ENCODE measurements at places on chromosomes 1 and 21. TPM values are rescaled to one million over a fixed set of nuclear protein-coding genes. Genes with fewer than 3 reads are reported as not detected.

The GPR52 gene
- polyA plus RNA-seq = 0.15 TPM

The AADACL3 gene
- not detected for polyA plus RNA-seq

The TTC22 gene
- polyA plus RNA-seq = 10.7 TPM

DNA sequence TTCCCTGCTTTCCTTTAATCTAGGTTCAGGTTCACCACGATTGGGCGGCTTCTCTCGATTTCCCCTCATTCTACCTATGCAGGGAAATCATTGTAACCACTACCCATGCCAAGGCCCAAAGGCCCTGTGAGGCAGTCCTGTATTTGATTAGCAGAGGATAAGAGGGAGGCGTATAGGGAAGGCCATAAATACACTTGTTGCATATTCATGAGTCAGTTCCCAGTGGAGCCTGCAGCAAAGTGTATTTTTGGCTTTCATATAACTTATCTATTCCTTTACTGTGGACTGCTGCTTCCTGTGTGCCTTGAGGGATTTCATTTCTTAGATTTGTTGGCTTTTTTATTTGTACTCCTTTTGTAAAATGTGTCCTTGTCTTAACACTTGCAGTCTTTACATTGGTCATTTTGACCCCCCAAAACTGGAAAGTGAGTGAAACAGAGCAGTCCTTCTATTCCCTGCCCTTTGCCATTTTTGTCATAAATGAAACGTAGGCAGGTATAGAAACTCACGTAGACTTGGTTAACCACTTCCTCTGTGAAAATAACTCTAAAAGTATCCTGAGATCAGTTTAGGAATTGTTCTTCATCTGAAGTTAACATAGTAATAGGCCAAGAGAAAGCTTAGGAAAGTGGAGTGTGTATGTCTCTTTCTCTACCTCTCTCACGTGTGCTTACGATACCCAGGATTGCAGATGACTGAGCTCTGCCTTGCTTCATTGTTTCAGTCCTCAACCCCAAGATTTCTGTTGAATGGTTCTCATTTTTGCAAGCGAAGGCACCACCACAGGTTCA lies 19.6 kb upstream of the KCNQ4 start:
- H3K27me3 ChIP-seq = no peaks in the 10 kb centered on the region
- H3K4me3 ChIP-seq = no peak overlapping the region
- no peak overlapping the region for H3K27ac ChIP-seq
- no peak for DNase-seq
- H3K4me1 ChIP-seq = no peaks in the 10 kb centered on the region

The LCE3E gene
- not detected for polyA plus RNA-seq

DNA sequence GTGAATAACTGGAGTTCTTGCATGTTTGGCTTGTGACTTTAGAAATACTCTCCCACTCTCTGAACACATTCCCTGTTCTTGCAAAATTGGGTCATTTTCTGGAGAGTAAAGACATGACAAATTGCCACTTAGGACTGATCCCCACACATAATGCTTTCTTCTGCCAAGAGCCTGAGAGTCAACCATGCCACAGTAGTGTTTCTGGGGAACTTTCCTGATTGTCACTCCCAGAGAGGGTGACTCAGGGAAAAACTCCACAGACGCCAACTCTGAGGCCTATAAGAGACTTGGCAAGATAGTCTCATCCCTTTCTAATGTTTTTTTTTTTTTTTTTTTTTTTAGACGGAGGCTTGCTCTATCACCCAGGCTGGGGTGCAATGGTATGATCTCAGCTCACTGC lies 157.8 kb downstream of the ATG4C start:
- no peaks in the 10 kb centered on the region for H3K27me3 ChIP-seq
- DNase-seq = no peak
- no peak overlapping the region for H3K4me3 ChIP-seq
- H3K27ac ChIP-seq = no peak overlapping the region

- H3K4me3 ChIP-seq = no peak overlapping the region
- DNase-seq = peak; percentile 65
- H3K27ac ChIP-seq = no peak overlapping the region
- no peaks in the 10 kb centered on the region for H3K36me3 ChIP-seq
These were observed 146.0 kb downstream of the RERE start for GRCh38 chr1:8671306-8671917.

GRCh38 chr1:82466891-82467290 lies 666.2 kb downstream of the ADGRL2 start:
- H3K4me1 ChIP-seq = no peaks in the 10 kb centered on the region
- no peak overlapping the region for H3K27ac ChIP-seq
- DNase-seq = no peak
- no peaks in the 10 kb centered on the region for H3K27me3 ChIP-seq

The ALPL gene
- polyA plus RNA-seq = 3.0 TPM

DNA sequence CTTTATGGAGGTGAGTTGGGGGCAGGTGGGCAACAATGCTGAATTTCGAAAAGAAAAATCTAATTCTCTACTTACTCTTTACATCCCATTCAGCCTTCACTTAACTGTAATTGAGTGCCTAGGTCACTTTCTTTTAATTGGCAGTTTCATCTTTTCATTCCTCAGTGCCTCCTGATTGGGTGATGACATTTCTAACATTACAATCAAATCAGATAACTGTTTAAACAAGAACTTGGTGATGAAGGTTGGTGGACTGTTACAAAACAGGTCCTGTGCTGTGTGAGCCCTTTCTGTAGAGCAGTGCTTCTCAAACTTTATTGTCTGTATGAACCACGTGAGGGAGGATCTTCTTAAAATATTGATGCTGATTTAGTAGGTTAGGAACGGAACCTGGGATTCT lies 40.1 kb upstream of the KCNQ4 start:
- H3K27me3 ChIP-seq = no peaks in the 10 kb centered on the region
- peaks cover 3% of the 10 kb centered on the region for H3K4me1 ChIP-seq
- no peak overlapping the region for H3K27ac ChIP-seq
- H3K36me3 ChIP-seq = peaks cover 26% of the 10 kb centered on the region

- peaks cover 15% of the 10 kb centered on the region for H3K4me1 ChIP-seq
- H3K36me3 ChIP-seq = no peaks in the 10 kb centered on the region
- H3K4me3 ChIP-seq = no peak overlapping the region
- H3K27ac ChIP-seq = no peak overlapping the region
- no peak for DNase-seq
- no peaks in the 10 kb centered on the region for H3K27me3 ChIP-seq
These were observed 60.4 kb downstream of the TEX35 start for GRCh38 chr1:178573330-178573729.

GRCh38 chr1:81660286-81660685 lies 140.4 kb upstream of the ADGRL2 start:
- no peaks in the 10 kb centered on the region for H3K27me3 ChIP-seq
- no peak overlapping the region for H3K27ac ChIP-seq
- H3K4me3 ChIP-seq = no peak overlapping the region
- no peaks in the 10 kb centered on the region for H3K36me3 ChIP-seq
- no peak for DNase-seq

The MMP23B gene
- polyA plus RNA-seq = 16.5 TPM

The VAV3 gene
- polyA plus RNA-seq = 50.2 TPM

DNA sequence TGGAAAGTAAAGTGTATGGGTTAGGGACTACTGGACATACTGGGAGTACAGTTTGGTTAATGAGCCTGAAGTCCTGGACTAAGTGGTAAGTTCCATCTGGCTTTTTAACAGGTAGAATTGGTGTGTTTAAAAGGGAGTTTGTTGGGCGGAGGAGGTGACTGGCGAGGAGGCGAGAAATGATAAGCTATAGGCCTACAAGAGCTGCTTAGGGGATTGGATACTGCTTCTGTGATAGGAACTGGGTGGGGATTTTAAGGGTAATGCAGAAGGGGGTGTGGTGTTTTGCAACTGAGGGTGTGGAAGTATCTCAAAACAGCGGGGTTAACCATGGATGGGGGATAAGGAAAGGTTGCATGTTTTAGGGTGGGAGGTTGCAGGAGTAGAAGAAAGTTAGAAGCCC lies 3.5 kb downstream of the ERVH48-1 start:
- no peak overlapping the region for H3K27ac ChIP-seq
- DNase-seq = no peak
- no peak overlapping the region for H3K4me3 ChIP-seq
- H3K4me1 ChIP-seq = no peaks in the 10 kb centered on the region

DNA sequence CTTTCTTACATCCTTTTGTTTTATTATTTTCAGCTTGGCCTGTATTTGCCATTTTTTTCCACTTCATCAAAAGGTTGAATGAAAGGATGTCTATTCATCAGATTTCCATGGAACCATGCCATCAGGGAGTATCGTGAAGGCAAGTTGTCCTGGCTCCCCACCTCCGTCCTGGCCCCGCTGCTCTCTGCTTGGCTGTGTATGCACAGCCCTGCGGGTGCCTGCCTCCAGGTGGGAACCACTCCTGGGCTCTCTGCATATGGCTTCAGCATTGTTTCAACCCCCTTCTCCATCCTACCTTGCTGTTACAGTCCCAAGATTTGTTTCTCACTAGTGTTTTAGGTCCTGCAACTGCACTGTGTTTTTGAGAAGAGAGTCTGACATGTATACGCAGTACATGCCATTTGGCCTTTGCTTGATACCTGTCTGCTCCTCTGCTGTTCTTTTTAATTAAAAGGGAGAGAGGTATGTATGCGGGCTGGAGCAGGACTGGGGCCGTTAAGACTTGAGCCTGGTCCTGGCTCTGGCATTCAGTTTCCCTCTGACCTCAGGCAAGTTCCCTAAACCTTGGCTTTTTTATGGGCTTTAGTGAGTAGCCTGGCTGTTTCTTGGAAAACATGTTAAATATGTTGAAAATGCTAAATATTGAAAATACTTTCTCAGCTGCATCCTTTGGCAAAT lies 69.9 kb upstream of the GCLM start:
- peaks cover 6% of the 10 kb centered on the region for H3K4me1 ChIP-seq
- no peaks in the 10 kb centered on the region for H3K36me3 ChIP-seq
- DNase-seq = no peak
- H3K4me3 ChIP-seq = no peak overlapping the region
- no peaks in the 10 kb centered on the region for H3K27me3 ChIP-seq
- H3K27ac ChIP-seq = peak overlapping the region; percentile 16

GRCh38 chr1:111826278-111826677 lies 70.6 kb downstream of the DDX20 start:
- H3K36me3 ChIP-seq = no peaks in the 10 kb centered on the region
- H3K4me3 ChIP-seq = no peak overlapping the region

The RSPH1 gene
- 11.2 TPM for polyA plus RNA-seq

DNA sequence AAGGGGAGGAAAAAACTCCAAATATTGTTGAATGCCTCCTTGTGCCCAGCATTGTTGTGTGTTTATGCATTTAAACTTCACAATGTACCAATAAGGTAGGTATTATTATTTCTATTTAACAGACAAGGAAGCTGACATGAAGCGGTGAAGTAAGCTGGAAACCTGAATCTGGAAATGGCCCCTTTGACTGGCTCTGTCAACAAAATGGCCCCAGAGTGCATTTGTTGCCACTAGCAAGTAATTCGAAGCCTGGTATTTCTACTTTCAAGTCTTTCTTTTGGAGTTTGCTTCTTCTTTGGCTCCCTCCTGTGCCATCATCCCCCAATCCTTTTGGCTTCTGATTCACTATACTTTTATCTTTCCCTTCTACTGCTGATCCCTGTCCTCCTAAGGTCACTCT lies 23.1 kb downstream of the CRYZL1 start:
- H3K36me3 ChIP-seq = peaks cover 1% of the 10 kb centered on the region
- no peak for DNase-seq
- no peaks in the 10 kb centered on the region for H3K4me1 ChIP-seq
- H3K4me3 ChIP-seq = no peak overlapping the region

The VANGL2 gene
- polyA plus RNA-seq = 20.6 TPM

DNA sequence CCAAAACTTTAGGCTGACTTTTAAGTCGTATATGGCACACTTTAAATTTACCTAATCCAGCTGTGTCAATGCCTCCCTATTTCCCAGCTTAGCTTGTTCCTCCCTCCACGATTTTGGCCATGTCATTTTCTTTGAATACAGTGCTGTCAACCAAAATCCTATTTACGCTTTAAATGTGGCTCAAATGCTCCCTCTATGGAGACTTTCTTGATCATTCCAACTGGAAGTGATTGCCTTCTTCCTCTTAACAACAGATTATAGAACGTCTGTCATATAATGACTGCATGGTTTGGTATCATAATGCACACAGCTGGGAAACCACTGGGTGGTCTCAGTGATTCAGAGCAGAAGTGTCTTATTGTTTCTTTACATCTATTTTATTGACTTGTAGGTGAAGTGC lies 18.9 kb upstream of the BATF3 start:
- H3K4me1 ChIP-seq = no peaks in the 10 kb centered on the region
- no peaks in the 10 kb centered on the region for H3K27me3 ChIP-seq
- no peak for DNase-seq
- no peaks in the 10 kb centered on the region for H3K36me3 ChIP-seq
